Effector CD4-positive, alpha-beta T cell (primary cell): ENCODE measurements at places on chromosomes 3 and 15.

GRCh38 chr15:94576889-94577533 lies 345.6 kb downstream of the MCTP2 start:
- DNase-seq = no peak

DNA sequence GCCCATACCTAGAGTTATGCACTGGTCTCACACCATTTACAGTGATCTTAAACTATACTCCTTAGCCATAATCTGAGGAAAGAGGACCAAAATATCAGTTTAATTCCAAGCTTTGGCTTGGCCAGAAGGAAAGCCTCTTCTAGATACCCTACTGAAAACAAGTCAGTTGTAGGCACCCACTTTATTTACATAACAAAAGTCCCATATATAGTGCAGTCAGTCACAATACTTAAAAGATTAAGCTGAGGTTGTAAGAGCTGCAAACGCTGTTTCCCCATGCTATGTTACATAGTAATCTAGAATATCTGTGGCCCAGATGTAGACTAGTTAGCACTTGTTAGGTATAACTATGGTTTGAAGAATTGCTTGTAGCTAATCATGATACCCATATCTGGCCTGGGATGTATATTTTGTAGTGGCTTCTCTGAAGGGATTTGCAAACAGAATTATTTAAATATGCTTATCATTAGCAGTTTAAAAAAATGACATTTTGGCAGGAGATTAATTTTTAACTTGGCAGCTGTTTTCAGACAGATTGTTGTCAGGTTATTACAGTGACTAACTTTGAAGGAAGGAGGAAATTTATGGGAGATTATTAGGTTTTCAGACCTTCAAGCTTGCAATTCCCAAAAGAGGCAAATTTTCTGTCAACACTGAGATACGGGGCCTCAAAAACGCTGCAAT lies 160.4 kb upstream of the SLC2A2 start:
- DNase-seq = no peak

DNA sequence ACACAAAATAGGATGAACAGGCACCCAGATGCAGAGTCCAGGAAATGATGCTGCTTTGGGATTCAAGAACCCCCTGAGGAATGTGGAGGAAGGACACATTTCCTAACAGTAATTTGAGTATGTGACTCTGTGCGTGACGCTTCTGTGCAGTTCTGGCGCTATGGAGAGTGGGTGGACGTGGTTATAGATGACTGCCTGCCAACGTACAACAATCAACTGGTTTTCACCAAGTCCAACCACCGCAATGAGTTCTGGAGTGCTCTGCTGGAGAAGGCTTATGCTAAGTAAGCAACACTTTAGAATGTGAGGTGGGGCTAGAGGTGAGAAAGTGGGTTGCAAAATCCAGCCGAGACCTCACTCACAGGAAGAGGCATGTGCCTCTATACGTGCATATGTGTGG lies 28.3 kb downstream of the CAPN3 start:
- no peak for DNase-seq

GRCh38 chr15:78831229-78832207 lies 20.3 kb upstream of the ADAMTS7 start:
- no peak for DNase-seq

- DNase-seq = no peak
Observed at GRCh38 chr15:101652786-101653430, 727 bp upstream of the TM2D3 start.

- DNase-seq = no peak
Observed at GRCh38 chr15:100651253-100651652, 48.9 kb downstream of the ASB7 start.

GRCh38 chr15:43930079-43930478 lies 103.3 kb downstream of the WDR76 start:
- no peak for DNase-seq

- DNase-seq = no peak
Observed at GRCh38 chr3:25489858-25490593, 62.0 kb downstream of the RARB start.

DNA sequence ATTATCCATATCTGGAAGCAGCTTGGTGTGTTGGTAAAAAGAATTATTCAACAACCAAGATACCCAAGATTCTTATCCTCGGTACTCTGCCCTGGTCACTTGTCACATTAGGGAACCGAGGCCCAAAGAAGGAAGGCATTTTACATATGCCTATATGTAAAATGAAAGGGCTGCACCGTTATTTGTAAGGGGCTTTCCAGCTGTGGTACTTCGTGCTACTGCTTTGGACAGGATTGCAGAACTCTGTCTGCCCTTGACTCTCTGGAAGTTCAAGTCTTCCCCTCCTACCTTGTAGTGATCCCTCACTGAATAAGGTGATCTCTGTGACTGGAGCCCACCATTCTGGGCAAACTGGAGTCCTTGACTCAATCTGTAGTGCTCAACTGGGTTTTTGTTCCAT lies 198.9 kb upstream of the TOPAZ1 start:
- no peak for DNase-seq

DNA sequence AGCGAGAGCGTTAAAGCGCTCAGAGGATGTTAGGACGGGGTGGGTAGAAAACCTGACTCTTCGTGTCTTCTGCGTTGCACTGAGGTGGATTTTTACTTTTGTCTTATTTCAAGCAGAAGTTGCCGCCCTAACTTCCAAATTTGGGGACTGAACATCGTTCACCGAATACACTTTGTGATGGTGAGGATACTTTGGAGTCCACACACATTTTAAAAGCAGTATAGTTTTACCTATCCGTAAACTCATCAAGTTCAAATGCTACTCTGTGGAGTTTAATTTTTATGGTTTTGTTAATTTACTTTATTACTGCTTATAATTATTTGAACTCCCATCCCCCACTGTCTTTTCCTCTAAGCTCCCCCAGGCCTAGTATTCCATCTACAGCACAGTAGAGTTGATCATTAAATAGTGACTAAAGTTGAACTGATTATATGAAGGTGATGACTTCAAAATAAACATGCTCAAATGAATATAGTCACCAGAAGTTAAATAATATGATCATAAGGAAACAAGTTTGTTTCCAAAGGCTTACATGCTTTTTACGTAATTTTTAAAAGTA lies 617 bp upstream of the EOGT start:
- DNase-seq = no peak
